Esophagus muscularis mucosa (tissue), 4 donors: ENCODE measurements at places on chromosomes 2 and 18.

- no peak for DNase-seq
These were observed 10.8 kb downstream of the GLS start for GRCh38 chr2:190891372-190891771.

GRCh38 chr2:183123117-183123958 is 905 bp upstream of the NUP35 start:
- DNase-seq: no peak

DNA sequence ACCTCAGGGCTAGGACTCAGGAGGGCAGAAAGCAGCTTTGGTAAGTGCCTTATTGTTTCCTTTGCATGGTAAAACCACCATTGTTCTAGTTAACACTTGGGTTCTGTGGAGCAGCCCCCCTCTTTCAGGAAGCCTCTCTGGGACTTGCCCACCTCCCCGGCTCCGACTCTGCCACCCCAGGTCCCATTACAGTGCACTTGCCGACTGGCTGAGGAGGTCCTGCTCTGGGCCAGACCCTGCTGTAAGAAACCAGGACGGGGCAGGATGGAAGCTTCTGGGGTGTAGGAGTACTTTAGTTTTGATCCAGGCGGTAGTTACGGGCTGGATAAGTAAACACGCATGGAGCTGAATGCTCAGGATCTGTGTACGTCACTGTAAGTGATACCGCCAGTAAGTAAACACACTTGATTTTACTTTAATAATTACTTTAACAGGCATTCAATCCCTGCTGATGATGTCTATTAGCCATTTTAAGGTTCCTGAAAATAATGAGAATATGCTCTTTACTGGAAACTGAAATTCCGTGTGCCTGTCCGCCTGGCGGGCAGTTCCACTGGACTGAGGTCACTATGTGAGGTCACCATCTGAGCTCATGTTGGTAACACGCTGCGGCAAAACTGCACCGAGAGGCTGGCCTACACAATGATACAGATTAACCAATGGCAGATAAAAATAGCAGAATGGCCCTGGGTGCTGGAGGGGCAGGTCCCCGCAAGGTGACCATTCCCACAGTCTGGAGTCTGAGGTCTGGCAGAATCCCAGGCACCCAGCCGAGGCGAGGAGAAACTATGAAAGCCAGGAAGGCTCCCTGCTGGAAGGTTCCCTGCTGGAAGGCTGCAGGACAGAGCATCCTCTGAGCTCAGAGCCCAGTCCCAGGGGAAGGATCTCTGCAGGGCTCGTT is 25.2 kb downstream of the HS1BP3 start:
- no peak for DNase-seq

DNA sequence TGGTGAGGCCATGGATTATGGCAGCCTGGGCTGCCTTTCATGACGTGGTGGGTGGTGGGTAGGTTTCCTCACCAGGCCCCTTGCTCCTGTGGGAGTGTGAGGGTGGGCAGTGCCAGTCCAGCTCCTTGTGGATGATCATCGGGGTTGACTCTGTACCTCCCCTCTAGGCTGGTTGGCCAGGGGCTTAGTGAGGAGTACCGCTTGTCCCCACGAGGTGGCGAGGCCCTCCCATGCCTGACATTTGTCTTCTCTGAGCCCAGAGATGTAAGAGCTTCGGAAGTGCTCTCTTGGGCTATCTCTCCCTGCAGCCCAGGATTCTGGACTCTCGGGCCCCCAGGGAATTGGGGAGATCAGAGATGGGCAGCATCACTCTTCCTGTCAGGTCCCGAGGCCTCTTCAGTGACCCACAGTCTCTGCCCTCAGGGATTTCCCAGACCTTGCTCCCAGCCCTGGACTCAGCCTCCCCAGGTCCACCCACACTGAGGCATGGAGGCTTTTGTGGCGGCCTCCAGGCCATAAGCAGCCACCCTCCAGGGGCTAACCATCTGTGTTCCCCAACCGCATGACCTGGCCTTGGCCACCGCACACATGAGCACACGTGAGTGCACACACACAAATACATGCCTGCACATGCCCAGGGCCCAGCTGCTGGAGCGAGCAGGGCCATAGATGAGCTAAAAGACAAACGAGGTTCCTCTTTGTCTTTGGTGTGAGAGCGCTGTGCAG is 6.5 kb downstream of the SPR start:
- DNase-seq: no peak

GRCh38 chr18:26813043-26813442 is 52.5 kb downstream of the AQP4 start:
- no peak for DNase-seq

- no peak for DNase-seq
These were observed 59.3 kb downstream of the EMILIN2 start for GRCh38 chr18:2905854-2906703.

DNA sequence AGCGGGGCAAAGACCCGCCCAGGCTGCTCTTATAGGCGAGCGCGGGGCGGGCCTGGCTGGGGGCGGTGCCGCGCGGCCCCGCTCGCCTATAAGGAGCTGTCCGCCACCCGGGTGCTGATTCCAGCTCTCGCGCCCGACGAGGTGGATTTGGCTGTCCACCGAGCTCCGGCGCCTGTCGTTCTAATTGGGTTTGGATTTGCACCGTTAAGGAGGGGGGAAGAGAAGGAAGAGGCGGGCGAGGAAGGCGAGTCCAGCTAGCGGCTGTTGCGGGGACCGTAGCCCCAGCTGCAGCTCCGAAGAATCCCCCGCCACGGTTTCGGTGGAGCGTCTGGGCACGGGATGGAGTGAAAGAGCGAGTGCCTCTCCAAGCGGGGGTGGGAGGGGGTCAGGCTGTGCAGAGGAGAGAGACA is at the start of gene CNTNAP5:
CNTNAP5 (plus strand) TSS at position 117 of the 410 bp plus-strand sequence. CDS start 364 bp downstream, outside the sequence.
- DNase-seq: no peak

DNA sequence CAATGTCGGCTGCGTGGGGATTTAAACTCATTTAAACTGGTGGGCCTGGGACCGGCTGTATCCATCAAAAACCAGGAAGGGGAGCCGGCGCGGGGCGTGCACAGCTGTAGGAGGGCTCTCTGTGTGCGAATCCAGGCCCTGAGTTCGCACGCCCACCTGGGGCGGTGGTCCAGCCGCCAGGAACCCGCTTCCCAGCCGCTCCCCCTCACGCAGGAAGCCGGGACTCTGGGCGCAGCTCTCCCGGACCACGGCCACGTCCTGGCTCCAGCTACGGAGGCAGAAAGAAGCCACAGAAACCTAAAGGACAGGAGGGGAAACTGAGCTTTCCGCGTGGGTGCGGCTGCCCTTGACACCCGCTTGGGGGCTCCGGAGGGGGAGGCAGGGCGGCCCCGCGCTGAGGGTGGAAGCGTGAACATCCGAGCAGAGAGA is 80.6 kb downstream of the GFPT1 start:
- DNase-seq: no peak

GRCh38 chr2:223054193-223054781 is 2.3 kb downstream of the KCNE4 start:
- DNase-seq: peak; percentile 93

DNA sequence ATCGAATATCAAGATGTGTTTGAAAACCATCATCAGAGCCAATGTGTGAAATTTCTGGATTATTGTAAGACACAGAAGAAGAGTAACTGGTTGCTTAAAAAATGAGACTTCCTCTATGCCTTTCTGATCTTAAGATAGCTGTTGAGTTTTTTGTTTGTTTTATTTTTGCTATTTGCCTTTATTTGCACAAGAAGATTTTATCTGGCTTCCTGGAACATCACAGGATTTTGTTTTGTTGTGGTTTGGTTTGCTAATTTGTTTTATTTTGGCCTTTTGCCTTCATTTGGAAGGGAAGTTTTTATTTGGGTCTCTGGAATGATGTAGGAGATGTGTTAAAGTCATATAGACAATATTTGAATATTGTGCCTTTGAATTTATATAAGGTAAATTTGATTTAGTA is 3.9 kb upstream of the CYTIP start:
- no peak for DNase-seq

GRCh38 chr2:207133820-207134519 is 31.8 kb downstream of the KLF7 start:
- DNase-seq: no peak

- DNase-seq: no peak
These were observed 48.1 kb downstream of the ADCY3 start for GRCh38 chr2:24871852-24872333.

DNA sequence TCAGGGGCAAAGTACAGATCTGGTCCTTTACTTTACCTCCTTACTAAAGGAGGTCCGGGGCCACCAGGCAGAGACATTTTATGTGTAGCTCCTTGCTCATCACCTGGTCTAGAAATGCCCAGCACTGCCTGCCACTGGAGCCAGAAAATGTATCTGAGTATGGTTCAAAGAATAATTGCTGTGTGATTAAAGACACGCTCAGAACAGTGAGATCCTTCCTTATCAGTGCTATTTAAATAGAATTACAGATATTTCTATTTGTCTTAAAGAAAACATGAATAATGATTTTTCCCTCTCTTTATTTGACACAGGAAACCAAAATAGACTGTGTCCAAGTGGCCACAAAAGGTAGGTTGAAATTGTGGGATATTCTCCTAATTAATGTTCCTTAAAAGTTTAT is 494.8 kb upstream of the RAB12 start:
- DNase-seq: no peak

GRCh38 chr2:189927823-189928222 is 134.7 kb downstream of the MSTN start:
- DNase-seq: no peak

- DNase-seq: no peak
These were observed 268.5 kb upstream of the ZSWIM2 start for GRCh38 chr2:187117483-187117882.

DNA sequence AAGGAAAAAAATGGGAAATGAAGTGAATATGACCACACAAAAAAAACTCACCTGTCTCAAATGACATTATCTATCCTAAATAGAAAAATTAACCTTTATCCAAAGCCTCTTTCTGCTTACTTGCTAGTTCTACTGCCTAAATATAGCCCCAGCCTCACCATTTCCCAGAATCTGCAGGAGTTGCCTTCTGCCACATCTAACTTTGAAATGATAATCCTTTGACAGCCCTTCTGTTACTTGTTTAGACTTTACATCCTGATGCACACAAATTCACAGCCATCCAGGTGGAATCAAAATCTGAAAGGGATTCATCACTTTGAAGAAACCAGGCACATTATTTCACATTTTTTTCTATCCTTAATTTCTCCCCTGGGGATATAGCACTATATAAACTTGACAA is 1356.2 kb upstream of the NXPH2 start:
- no peak for DNase-seq
